ENCODE measurements at places on chromosomes 11 and 22. TPM values are rescaled to one million over a fixed set of nuclear protein-coding genes. Genes with fewer than 3 reads are reported as not detected.

IFITM10 gene
- 0.28 TPM for total RNA-seq

RASSF7 gene
- 2.5 TPM for total RNA-seq

ETS1 gene
- 26.7 TPM for total RNA-seq

NF2 gene
- 58.4 TPM for total RNA-seq

OSM gene
- not detected for total RNA-seq

MRGPRE gene
- not detected for total RNA-seq

COMMD9 gene
- total RNA-seq, result 17.5 TPM

C11orf97 gene
- total RNA-seq, result not detected

RASL10A gene
- total RNA-seq, result not detected
